ENCODE measurements at places on chromosomes 2 and 18.

GRCh38 chr2:158120102-158120501, 18.4 kb downstream of the UPP2 start:
- no peak for DNase-seq

GRCh38 chr2:241315879-241316631, at the start of gene SEPTIN2:
Gene SEPTIN2, plus strand, starts transcription at chr2:241315925. Its CDS starts 8,308 bp downstream, at chr2:241324233.
- DNase-seq: no peak

DNA sequence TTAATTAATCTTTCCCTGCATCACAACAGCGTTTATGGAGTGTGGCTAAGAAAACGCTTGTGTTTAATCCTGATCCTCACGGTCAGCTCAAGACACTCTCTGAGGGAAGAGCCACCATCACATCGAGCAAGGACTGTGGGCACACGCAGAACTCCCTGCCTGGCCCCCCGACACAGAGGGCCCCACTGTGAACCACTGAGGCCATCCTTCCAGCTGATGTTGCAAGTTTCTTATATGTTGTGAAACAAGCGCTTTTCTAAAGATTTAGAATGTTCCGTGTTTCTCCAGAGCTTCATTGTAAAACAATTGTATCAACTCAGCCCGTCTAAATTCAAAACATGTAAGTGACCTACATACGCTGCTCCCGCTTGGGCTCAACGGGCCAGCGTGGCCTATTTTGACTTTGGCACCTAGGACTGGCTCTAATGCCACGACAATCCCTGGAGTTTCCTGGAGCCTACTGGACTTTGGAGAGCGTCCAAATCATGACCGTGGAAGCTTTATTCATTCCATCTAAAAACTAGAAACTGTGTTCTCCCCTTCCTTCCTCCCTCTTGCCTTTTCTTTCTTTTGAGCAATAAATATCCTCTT, 34.9 kb downstream of the SERPINE2 start:
- DNase-seq: no peak

DNA sequence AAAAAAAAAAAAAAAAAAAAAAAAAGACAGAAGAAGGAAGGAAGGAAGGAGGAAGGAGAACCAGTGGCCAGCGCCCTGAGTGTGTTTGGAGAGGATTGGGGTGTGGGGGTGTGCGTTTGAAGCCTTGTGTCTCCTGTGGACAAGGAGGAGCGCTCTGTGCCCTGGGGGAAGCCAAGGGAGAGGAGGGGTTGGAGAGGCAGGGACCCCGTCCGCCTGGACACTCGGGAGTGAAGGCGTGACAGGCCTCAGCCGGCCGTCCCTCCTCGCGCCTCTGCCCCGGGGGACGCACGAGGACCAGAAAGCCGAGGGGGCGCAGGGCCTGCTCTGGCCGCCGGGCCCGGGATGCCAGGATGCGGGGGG, 44.9 kb downstream of the SERTAD2 start:
- no peak for DNase-seq

DNA sequence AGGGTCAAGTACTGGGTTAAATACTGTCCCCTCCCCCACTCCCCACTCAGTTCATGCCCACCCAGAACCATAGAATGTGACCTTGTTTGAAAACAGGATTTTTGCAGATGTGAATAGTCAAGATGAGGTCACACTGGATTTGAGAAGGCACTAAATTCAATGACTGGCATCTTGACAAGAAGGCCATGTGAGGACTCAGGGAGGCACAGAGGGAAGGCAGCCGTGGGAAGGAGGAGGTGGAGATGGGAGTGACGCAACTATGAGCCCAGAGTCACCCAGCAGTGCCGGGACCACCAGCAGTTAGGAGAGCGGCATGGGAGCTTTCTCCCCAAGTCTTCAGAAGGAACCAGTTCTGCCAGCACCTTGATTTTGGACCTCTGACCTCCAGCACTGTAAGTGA, 257.3 kb downstream of the BCL2 start:
- DNase-seq: no peak

DNA sequence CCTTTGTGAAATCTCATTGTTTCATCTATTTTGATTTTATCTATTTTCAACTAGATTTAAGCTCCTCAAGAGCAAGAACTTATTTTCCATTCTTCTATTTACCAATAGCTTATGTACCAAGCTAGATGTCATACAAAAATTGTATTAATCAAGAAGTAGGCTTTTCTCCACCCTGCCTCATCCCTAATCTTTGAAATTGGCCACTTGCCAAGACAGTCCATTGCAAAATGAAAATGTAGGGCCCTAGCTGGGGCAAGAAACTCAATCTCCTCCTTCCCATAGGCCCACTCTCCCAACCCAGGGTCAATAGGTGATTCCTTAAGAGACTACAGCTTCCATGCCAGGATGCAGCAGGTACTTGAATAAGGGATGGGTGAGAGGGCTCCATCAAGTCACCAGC, 39.3 kb upstream of the STPG4 start:
- DNase-seq: no peak

GRCh38 chr2:113227698-113228097, 51.0 kb downstream of the PAX8 start:
- DNase-seq: no peak

All from uterus (tissue), 4 donors.